ENCODE measurements at places on chromosomes 6 and 20.
A peak's percentile ranks its signal among the peaks of the same experiment; 100 is the strongest.

GRCh38 chr6:23503173-23503572 is 622.8 kb upstream of the NRSN1 start:
- DNase-seq: no peak

GRCh38 chr6:44512868-44513741 is 125.6 kb downstream of the CDC5L start:
- peak; percentile 49 for DNase-seq

- no peak for DNase-seq
These were observed at the start of gene NFATC2 for GRCh38 chr20:51542571-51543421. TSS of gene NFATC2 (minus strand) at chr20:51542719. CDS start at chr20:51542499, 220 bp downstream.

- no peak for DNase-seq
These were observed 571.4 kb downstream of the PRKN start for GRCh38 chr6:162156146-162156545.

DNA sequence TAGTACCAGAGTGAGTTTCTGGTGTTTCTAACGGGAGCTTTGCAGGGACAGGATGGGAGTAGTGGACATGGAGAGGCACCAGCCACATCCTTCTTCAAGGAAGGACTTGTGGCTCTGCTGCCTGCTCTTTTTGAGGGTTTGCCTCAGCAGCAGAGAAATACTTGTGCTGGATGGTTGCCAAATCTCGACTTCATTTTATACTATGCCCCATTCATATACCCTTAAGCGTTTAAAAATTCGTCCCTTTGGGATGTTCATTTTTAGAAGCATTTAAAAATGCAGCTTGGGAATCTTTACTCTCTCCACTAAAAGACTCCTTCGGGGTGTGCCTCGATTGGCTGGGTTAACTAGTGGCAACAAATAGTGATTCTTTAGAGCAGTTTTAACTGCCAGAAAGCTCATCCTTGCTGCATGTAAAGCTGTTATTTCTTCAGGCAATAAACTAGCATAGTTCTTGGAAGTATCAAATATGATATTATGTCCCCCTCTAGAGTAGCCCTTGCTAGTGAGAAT is 126.5 kb upstream of the B3GAT2 start:
- DNase-seq: no peak

DNA sequence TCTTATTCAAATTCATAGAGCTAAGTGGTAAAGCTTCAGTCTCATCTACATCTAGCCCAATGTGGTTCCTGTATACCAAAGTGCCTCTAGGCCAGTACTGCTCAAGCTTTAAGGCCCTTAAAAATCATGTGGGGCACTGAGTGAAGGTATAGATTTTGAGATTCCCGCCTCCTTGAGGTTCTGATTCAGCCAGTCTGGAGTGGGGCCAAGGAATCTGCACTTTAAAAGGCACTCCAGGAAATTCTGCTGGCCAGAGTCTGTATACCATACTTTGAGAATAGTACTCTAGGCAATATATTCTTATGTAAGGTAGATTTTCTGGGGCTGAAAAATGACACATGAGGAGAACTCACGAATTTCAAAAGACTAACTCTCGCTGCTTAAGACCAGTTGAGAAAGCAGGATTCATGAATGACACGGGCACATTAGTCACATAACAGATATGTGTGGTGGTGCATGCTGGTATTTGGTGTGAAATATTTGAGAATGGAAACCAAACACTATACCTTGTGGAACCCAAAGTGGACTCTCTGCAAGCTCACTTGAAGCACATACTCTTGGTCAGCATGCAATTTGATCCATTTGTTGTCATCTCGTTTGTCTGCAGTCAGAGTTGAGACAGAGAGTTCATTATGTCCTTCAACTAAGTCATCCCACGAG is 47.6 kb upstream of the SIM1 start:
- no peak for DNase-seq

DNA sequence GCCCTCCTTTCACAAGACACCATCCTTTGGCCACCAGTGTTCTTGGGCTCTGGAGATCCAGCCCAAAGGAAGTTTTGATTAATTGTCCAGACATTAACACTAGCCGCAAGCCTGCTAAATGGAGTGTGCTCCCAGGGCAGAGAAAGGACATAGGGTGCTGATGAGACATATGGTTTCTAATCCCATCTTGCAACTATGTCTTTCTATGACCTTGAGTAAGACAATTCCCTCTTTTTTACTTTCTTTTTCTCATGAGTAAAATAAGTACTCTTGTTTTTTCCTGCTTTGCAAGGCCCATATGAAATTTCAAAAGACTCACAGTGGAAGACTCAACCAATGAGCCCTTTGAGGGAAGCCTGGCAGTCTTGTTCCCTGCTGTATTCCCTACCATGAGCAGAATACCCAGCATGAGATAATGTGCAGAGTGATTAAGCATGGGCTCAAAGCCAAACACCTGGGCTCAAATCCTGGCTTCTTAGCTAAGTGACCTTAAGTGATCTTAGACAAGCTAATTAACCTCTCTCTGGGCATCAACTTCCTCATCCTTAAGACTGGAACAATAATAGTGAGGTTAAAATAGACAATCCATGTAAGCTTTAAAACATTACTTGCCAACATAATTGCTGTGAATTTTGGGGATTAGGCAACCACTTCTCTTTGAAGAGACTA is at the start of gene WFDC10B:
WFDC10B (minus strand) TSS at position 51 of the 669 bp plus-strand sequence. CDS start 19,027 bp downstream, outside the sequence.
- no peak for DNase-seq

GRCh38 chr6:66198062-66198624 is 491.1 kb upstream of the EYS start:
- DNase-seq: peak; percentile 46

GRCh38 chr6:77474286-77474956 is 11.1 kb upstream of the HTR1B start:
- no peak for DNase-seq

DNA sequence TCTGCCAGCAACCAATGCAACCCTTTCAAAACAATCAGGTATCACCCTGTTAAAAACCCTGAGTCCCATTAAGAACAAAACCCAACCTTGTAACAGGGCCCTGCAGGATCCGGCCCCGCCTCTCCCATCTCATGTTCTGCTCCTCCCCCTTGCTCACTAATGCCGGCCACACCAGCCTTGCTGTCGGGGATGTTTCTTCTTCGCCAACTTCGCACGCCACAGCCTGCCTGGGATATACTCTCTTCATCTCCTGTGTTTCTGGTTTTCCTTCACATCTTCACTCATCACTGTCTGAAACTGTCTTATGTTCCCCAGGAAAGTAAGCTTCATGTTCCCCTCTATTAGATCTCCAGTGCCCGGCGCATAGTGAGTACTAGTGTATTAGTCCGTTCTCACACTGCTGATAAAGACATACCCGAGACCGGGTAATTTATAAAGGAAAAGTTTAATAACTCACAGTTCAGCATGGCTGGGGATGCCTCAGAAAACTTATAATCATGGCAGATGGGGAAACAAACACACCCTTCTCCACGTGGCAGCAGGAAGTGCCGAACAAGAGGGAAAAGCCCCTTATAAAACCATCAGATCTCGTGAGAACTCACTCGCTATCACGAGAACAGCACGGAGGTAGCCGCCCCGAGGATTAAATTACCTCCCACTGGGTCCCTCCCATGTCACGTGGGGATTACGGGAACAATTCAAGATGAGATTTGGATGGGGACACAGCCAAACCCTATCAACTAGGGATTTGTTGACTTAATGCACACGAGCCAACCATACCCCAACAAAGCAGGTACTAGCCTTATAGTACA is 5.1 kb downstream of the TP53RK start:
- DNase-seq: peak; percentile 90

DNA sequence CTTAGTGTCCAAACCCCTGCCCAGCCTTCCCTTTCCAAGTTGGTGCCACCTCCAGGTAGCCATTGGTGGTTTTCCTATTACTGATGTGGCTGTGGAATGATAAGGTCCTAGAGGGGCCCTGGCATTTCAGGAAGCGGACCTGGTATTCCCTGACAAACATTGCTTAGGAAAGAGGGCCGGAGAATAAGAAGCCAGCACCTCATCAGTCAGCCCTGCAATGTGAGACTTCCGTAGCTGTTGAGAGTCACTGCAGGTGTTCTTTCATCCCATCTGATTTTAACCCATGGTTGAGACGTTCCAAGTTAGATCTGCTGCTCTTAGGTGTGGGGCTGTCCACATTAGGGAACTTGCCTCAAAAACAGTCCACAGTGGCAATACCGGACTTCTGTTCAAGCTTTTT is 14.8 kb upstream of the NPEPL1 start:
- DNase-seq: peak; percentile 72

GRCh38 chr6:18264219-18264922 is at the start of gene DEK:
TSS of gene DEK (minus strand) at chr6:18264530. CDS start at chr6:18263987, 543 bp downstream.
- DNase-seq: peak; percentile 95

DNA sequence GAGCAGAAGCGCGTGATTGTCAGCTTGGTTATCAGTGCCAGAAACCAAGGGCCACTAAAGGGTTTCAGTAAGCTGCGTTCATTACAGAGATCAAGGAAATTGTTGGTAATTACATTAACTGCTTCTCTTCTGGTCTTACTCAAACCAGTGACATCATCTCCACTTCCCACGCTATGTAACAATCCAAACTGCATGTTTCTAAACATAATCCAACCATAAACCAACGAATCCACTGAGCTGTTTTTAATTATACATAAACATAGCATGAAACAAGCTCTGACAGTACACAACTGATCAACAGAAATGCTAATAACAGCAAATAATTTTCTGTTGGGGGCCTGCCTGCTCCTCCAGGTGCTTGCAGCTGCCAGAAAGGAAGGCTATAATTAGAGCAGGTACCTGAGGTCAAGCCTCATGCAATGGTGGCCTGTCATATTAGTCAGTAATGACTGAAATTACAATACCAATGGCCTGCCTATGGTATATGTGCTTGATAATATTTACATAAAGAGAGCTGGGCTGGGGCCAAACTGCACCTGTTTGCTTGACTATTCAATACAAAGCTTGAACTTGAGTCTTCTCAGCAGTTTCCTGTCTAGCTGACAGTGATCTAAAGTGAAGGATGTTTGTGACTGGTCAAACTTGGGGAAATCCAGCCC is 40.1 kb downstream of the ILRUN start:
- DNase-seq: no peak

DNA sequence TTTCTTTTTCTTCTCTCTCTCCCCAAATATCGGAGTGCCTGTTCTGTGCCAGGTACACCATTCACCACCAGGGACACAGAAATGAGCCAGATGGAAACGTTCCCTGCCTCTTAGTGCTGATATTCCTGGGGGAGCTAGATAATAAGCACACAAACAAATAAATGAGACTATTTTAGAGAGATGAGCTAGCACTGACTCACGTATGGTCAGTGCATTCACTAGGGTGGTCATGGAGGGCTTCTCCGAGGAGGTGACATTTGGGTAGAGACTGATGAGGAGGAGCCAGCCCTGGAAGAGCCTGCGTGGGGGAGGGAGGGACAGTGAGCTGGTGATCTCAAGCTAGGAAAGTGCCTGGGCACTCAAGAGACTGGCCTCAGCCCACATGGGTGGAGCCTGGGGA is 252.3 kb upstream of the KCNG1 start:
- DNase-seq: no peak

- no peak for DNase-seq
These were observed 72.4 kb upstream of the GTSF1L start for GRCh38 chr20:43799150-43799711.

Data from endodermal cell (in vitro differentiated cells).